ENCODE measurements at places on chromosomes 1 and 21. TPM values are rescaled to one million over a fixed set of nuclear protein-coding genes. Genes with fewer than 3 reads are reported as not detected.

Gene NME7
- 21.5 TPM for total RNA-seq

Gene LRRC39
- total RNA-seq, result 0.54 TPM

Gene SLC22A15
- total RNA-seq, result 1.4 TPM

Gene SIPA1L2
- total RNA-seq, result 1.4 TPM

Gene GPN2
- total RNA-seq, result 35.5 TPM

Gene ERICH3
- total RNA-seq, result not detected
